Endodermal cell (in vitro differentiated cells): ENCODE measurements at places on chromosomes 12 and 14.

- no peak for DNase-seq
Observed at GRCh38 chr14:34930591-34931091, 52.2 kb upstream of the SRP54 start.

DNA sequence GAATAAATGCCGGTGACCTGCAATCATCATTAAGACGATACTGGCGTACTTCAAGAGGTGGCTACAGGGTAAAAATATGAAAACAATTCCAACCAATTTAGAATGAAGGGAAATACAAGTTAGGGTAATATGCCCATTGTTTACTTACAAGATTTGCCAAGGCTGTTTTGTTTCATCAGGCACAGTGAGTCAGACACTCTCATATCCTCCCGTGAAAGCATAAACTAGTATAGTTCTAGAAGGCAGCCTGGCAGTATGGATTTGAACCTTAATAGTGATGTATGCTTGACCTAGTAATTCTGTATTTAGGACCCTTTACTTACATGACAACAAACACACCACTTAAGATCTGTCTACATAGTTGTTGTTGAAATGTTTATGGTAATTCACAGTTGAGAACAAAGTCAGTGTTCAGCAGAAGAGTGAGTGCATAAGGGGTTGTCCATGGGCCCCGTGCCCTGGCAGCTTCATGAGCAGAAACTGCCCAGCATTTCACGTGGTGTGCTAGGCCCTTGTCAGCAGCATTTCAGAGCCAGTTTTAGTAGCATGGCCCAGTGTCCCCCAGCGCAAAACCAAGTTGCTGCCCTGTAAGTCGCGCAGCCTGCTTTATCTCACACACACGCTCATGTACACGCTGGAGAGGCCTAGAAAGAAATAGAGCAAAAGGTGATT is 80.8 kb downstream of the EP400 start:
- no peak for DNase-seq

DNA sequence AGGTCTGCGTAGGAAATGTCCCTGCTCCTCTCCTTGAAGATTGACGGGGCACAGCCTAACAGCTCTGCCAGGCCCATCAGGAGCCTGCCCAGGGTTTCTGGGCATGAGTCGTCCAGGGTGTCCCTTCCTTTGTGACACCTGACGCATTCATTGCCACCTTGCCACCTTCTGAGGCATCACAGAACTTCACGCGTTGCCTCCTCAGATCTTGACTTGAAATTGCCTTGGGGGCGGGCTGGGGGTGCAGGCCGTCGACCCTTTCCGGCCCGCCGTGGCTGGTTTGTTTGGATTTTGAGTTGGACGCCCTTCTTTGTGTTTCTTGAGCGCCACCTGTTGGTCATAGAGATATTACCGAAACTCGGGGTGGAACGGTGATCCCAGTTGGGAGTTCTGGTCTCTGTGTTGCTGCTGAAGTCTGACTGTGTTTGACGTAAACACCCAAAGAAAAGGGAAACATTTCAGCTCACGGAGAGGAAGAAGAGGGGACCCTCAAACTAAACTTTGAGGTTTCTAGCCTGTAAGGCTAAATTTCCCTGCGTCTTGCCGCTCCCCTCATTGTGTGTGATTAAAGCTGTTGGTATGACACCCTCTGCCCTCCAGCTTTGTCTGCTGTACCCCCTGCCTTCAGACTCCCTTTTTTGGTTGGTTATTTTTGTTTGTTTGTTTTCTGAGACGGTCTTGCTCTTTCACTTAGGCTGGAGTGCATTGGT is 44.6 kb downstream of the MLXIP start:
- peak; percentile 96 for DNase-seq

DNA sequence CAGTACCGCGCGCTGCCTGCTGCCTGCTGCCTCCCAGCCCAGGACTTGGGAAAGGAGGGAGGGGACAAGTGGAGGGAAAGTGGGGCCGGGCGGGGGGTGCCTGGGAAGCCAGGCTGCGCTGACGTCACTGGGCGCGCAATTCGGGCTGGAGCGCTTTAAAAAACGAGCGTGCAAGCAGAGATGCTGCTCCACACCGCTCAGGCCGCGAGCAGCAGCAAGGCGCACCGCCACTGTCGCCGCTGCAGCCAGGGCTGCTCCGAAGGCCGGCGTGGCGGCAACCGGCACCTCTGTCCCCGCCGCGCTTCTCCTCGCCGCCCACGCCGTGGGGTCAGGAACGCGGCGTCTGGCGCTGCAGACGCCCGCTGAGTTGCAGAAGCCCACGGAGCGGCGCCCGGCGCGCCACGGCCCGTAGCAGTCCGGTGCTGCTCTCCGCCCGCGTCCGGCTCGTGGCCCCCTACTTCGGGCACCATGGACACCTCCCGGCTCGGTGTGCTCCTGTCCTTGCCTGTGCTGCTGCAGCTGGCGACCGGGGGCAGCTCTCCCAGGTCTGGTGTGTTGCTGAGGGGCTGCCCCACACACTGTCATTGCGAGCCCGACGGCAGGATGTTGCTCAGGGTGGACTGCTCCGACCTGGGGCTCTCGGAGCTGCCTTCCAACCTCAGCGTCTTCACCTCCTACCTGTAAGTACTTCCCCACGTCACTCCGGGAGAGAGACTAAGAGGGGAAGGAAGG is at the start of gene LGR5:
LGR5 (plus strand) TSS at position 186 of the 732 bp plus-strand sequence; CDS start at position 469, 283 bp downstream.
- peak; percentile 92 for DNase-seq

GRCh38 chr14:99784508-99784907 is 8.7 kb upstream of the EML1 start:
- DNase-seq, result peak; percentile 87

GRCh38 chr12:90112666-90113065 is 404.0 kb upstream of the ATP2B1 start:
- no peak for DNase-seq

DNA sequence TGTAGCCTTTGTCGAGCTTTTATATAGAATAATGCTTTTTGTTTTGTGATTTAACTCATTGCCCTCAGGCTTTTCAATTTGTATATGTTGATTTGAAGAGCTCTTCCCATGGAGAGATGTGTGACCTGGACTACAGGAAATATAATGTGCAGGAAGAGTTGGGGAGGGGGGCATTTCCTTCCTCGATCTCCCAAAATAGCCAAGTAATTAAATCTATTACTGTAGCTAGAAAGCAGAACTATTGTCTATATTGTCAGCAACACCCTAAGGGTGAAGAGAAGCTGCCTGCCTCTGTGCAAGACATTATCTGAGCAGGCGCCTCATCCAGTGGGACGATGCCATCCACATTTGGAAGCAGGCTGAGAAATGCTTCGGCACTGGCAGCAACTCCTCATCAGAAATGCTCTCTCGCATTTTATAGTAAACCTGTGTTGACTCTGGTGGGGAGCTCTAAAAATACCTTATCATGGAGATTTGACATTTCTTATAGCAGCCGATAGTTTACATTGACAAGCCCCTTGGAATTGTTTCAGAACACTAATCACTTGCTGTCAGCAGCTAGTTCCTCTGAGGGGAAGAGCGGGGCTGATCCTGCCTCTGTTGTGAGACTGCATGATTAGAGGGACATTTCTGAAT is 392.5 kb upstream of the RGS6 start:
- DNase-seq, result no peak

- DNase-seq, result no peak
Observed at GRCh38 chr14:88933191-88933590, 108.7 kb downstream of the TTC8 start.

GRCh38 chr14:98957211-98958047 is 314.6 kb downstream of the BCL11B start:
- peak; percentile 39 for DNase-seq

DNA sequence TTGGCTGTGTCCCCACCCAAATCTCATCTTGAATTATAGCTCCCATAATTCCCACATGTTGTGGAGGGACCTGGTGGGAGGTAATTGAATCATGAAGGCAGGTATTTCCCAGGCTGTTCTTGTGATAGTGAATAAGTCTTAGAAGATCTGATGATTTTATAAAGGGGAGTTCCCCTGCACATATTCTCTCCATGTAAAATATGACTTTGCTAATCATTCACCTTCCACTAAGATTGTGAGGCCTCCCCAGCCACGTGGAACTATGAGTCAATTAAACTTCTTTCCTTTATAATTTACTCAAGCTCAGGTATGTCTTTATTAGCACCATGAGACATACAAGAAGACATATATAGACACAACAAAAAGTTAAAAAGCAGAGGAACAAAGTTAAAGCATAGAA is 120.0 kb downstream of the CPNE8 start:
- no peak for DNase-seq

- DNase-seq, result no peak
Observed at GRCh38 chr14:31527087-31527486, 34.1 kb upstream of the NUBPL start.

DNA sequence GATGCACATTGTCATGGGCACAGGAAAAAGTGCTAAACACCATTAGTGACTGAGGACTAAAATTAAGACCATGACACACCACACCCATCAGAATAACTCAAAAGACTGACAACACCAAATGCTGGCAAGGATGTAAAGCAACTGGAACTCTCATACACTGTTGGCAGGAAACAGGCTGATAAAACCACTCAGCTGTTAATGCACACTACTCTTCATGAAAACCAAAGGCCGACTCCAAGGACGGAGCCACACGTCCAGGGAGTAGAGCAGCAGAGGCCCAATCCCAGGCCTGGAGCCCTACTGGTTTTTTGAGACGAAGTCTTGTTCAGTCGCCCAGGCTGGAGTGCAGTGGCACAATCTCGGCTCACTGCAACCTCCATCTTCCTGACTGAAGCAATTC is 6.4 kb downstream of the RAD52 start:
- no peak for DNase-seq
